ENCODE measurements at places on chromosomes 1 and 21.

GRCh38 chr1:210123924-210124589 lies 108.5 kb upstream of the SERTAD4 start:
- DNase-seq, result no peak

DNA sequence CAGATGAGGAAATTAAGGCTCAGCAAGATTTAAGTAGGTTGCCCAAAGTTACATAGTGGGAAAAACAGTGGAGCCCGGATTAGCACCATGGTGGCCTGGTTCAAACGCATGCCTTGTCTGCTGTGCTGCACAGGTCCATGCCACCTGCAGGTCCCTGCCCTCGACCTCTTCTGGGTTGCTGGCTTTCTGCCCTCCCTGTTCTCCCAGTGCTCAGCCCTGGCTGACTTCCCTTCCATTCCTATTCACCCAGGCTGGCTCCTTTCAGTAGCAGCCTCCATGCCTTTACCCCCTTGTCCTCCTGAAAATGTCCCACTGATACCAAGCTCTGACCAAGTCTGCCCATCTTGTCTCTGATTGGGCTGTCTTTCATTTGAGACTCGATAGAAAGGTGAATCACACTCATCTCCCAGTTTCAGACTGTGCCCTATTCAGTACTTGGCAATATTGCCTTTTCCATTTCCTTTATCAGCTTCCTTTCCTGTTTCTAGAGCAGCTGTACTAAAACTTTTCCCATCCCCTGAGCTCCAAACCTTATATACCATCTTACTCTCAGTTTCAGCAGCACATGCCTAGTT lies 75.8 kb downstream of the ST3GAL3 start:
- no peak for DNase-seq

DNA sequence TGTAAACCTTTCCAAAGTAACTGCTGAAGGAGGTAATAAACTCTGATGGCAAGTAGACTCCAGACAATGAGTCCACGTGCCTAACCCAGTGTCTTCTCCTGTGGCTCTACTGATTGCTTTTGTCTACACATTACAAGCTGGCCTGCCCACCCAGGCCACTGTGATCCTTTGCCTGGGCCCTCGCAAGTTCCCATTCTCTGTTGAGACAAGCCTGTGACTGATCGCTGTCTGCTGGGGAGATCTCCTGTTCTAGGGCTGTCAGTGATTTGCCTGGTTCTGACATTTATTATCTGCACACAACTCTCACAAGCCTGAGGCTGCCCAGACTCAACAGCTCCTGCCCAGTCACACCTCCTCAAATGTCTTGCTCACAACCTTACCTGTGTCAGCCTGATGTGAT lies 81.4 kb downstream of the CYYR1 start:
- no peak for DNase-seq

GRCh38 chr1:68149907-68150306 lies 82.4 kb downstream of the WLS start:
- no peak for DNase-seq

DNA sequence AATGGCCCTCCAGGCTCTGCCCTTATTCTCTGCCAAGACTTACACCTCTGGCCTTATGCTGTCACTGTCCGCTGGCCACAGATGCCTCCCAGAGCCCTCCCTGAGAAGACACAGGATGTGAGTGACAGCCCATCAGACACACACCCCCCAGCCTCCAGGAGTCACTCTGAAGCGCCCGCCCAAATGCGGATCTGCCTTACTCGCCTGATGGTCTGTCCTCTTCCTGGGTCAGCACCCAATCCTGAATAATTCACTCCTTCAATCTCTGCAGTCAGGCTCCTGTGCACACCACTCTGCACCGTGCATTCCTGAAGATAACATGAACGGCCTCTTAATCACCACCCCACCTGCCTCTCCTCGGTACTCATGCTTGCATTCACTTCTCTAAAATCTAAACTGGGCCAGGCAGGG lies 14.7 kb downstream of the CLSTN1 start:
- no peak for DNase-seq

- DNase-seq, result no peak
Observed at GRCh38 chr1:111556325-111557037, 53.0 kb upstream of the ADORA3 start.

DNA sequence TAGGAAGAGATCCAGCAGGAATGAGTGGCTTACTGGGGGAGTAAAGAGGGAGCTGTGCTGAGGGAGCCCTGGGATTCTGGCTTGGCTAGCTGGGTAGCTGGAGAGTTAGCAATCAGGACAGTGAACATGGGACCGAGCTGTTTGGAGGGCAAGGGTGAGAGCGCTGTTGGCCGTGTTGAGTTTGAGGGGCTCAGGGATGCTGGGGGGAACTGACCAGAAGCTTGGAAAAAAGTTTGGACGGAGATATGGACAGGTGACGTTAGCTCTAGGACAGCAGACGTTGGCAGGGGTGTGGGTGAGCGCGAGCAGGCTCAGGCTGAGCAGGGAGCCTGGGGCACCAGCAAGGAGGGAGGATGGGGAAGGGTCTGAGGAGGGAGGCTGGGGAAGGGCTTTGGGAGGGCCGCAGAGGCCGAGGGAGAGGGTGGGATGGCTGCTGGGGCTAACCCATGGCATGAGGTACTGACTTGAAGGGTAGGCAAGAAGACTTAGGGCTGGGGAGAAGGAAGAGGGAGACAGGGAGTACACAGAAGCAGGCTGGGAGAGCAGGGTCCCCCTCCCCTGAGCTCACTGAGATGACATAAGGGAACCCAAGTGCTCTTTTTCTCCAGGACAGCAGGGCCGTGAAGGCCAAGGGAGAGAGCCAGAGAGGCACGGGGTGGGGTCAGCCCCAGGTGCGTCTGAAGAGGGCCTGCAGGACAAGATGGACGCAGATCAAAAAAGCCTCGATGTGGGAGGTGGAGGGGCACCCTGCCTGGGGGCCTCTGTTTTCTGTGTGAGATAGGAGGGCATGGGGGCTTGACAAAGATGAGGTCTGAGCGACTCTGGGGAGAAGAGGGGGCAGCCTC lies 8.2 kb downstream of the SH2D2A start:
- no peak for DNase-seq

GRCh38 chr1:92399076-92399475 lies 87.6 kb downstream of the GFI1 start:
- no peak for DNase-seq

DNA sequence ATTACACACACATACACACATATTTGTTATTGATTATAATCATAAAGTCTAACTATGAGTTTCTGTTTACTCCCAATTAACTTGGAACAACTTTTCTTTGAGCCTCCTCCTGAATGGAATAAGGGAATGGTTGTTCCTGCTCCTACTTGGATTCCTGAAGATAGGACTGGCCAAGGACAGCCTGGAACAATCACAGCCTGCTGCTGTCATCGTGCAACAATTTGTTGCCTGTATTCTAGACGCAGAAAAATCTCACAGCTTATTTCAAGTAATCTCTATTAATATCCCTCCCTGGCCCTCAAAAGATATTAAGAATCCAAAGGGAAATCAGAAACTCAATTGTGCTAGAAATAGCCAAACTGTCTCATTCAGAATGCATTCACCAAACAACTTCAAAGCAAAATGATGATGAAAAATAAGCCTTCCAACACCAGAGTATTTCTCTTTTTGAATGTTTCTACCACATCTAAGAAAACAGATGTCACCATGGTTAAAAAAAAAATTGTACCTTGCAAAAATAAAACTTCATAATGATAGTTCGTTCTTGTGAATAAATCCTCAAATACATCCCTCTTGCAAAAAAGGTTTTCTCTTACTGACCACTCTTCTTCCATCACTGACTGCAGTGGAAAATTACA lies 30.9 kb downstream of the RCAN1 start:
- DNase-seq, result no peak

GRCh38 chr1:169894424-169895145 lies 889 bp upstream of the SCYL3 start:
- DNase-seq, result no peak

- no peak for DNase-seq
Observed at GRCh38 chr1:54585181-54586066, 37.4 kb downstream of the ACOT11 start.

- DNase-seq, result no peak
Observed at GRCh38 chr1:232143315-232143886, 486.5 kb downstream of the SIPA1L2 start.

GRCh38 chr1:163877016-163877415 lies 555.3 kb downstream of the NUF2 start:
- no peak for DNase-seq

DNA sequence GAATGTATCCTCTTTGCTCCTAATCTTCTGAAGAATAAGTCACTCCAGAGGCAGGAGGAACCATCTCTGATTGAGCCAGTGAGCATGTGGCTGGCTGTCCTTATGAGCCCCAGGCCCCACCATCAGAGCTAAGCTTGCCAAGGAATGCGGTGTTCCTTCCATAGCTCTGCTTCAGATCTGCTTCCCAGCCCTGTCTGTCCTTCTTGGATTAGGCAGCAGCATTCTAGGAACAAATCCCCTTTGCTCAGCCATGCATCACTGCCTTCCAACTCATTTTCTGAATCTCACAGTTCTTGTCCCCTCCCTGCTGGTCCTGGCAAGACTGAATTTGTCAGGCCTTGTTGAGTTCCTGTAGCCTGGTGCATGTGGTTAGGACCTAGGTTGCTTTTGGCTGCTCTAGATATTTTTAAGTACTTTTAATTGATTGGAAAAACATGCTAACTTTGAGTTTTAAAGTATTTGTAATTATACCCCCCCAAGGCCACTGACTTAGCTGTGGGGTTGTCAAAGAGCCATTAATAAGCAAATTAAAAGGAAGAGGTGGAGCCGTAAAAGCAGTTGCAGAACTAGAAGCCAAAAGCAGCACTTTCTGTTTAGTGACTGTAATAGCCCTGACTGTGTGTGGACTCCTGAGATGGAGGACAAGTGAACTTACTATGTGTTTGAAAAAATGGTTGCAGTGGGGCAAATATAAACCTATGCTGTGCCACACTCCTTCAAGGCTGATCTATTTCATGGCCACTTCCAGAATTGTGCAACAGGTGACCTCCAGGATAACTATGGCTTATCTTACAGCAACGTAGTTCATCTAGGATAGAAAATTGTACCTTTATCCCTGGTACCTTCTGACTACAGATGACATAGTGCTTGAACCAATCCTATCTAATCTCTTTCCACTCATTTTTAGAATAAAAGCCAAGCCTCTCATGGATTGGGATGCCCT lies 61.3 kb upstream of the BACH1 start:
- DNase-seq, result no peak

DNA sequence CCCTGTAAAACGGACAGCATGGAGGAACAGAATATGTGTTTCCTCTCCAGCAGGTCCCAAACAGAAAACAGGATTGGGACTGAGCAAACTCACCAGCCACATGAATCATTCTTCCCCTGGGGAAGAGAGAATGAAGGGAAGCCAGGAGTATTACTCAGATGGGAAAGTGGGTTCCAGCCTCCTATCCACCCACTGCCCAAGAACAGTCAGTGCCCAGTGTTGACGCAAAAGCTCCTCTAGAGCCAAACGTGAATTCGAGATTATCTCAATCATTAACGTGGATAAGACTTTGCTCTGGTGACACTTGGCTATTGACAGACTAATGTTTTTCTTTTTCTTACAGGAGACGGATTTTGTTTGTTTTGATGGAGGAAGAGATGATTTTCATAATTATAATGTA lies 9.3 kb downstream of the MIA3 start:
- DNase-seq, result no peak

DNA sequence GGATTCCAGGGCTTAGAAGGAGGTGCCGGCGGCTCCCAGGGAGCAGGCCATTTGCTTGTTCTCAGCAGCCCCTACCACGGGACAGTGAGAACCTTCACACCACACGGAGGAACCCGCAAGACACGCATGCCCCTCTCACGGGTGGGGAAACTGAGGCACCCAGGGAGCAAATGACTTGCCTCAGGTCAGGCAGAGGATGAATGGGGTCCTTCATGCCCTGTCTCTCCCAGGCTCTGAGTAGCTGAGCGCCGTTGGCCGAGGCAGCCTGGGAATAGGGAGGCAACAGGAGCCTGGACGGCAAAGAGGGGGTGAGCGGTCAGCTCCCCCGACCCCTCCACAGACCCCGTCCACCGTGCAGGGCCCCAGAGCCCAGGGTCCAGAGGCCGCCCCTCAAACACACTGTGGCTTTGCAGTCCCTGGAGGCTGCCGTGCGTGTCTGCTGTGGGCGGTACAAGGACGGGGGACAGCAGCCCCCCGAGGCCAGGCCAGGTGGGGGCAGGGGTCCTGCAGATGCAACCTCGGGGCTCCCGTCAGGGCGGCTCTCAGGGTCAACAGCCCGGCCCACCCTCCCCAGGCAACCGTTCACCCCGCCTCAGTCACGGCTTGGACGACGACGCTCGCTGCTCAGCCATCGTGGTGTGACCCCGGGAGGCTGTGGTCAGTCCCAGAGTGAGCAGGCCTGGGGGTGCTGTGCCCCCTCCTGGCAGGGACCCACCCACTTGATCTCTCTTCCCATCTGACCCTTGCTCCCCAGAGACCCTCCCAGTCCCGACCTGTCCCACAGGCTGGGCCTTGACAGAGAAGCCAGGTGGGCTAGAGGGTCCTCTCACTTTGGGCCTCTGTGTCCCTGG lies 15.8 kb upstream of the COL6A2 start:
- DNase-seq, result no peak

DNA sequence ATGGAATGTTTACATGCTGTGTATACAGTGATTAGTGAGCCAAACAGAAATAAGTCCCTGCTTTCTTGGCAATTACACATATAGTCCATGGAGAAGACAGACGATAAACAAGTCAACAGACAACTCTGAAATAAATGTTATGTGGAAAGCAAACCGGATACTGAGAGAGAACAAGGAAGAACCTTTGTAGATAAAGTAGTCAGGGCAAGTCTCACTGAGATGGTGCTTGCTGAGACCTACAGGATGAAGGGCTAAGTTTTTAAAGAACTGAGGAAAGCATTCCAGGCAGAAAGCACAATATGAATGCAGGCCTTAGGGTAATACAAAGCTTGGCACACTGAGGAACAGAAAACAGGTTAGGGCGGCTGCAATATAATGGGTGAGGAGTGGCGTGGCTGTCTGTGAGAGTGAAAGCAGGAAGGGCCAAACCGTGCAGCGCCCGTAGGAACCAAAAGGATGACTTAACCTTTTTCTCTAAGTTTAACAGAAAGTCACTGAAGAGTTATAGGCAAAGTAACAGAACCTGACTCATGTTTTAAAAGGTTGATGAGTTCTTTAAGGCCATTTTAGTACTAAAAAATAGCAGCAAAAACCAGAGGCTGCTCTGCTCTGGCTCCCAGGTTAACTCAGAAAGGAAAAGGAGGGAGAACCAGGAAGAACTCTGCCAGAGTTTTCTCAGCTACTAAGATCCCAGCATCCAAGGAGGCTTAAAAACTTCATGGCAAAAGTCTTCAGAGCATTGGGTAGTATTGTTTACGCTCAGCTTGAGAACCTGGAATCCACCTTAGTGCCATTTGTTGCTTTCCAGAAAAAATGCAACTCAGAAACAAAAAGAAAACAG lies 8.7 kb upstream of the TTF2 start:
- DNase-seq, result peak; percentile 20

All from activated effector memory CD4-positive, alpha-beta T cell treated with Interleukin-2 at 50 U/mL for 16 hours (primary cell).